ENCODE measurements at places on chromosomes 2 and 18.

DNA sequence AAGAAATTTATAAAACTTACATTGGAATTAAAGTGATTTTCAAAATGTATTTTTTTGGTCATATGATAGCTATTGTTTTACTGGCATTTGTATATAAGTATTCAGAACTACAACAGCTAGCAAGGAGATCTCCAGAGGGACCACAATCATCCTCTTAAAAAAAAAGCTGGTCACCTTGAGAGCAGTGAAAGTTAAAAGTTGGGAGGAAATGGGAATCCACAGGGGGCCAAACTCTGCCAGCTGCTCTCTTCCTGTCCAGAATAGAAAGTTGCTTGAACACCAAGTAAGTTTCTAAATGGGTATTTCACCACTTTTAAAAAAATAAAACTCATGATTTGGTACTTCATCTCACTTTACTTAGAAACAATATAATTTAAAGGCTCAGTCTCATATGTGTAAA lies 1025.1 kb downstream of the LRP1B start:
- DNase-seq, result no peak

GRCh38 chr2:222561817-222562645 lies 93.9 kb downstream of the FARSB start:
- peak; percentile 30 for DNase-seq

GRCh38 chr2:61887717-61888266 lies 664 bp downstream of the CCT4 start:
- no peak for DNase-seq

DNA sequence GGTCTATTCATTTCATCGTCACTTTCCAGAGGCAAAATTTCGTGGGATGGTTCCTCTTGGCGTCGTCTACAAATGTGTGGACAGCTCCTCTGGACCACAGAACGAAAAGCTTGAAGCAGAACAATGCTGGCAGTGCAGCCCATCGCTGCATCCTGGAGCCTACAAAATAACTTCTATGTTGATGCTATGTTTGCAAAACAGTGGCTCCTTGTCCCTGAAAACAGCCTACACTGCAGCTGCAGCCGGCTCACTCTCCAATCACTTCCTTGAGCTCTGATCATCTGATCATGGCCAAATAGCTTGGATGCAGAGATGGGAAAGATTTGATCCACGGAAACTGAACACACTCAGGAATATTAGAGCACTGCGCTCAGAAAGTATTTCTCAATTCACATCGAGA lies 60.0 kb downstream of the DOCK10 start:
- no peak for DNase-seq

GRCh38 chr2:116133381-116133942 lies 1681.0 kb upstream of the DDX18 start:
- no peak for DNase-seq

GRCh38 chr2:72386288-72386687 lies 238.6 kb upstream of the CYP26B1 start:
- DNase-seq, result no peak

Data from lower leg skin (tissue), 4 donors.